ENCODE measurements at places on chromosomes 5 and 9. TPM values are rescaled to one million over a fixed set of nuclear protein-coding genes. Genes with fewer than 3 reads are reported as not detected.
A peak's percentile ranks its signal among the peaks of the same experiment; 100 is the strongest.

DNA sequence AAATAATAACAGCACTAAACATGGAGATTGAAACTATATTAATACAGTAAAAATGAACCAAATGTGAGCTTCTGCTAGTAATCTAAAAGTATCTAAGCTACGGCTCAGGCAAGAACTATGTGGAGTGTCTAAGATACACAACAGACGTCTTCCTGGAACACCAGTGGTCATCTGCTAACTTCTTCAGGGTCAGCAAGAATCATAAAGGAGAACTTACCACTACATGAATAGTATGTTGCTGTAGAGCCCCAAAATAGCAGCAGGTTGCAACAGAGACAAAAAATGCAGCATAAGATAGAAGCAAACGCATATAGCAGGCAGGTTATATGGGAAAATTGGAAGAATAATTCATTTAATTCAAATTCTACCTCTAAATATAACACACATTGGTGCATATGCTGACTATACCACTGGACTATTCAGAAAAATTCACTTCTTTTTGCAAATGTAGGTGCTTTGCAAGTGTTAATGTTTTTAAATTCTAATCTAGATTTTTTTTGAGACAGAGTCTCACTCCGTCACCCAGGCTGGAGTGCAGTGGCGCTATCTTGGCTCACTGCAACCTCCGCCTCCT lies 27.1 kb downstream of the DCTN4 start:
- no peak for DNase-seq

DNA sequence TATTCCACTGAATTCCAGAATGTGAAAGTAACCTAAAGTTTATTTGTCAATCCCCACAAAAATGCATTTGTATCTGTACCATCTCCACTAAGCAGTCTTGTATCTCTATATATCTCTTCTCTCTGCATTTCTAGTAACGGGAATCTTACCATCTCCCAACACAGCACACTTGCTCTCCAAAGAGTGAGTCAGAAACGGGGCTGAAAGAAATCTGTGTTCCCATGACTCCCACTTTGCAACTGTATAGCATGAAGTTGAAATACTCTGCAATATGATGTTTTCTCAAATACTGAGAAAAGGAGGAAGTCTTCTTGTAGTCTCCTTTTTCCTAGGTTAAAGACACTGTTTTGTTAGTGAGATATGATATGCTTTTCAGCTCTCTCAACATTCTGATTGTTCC lies 848.8 kb upstream of the ACO1 start:
- no peak for DNase-seq

- no peak for DNase-seq
These were observed 282.5 kb downstream of the ICE1 start for GRCh38 chr5:5705010-5705409.

GRCh38 chr5:112200131-112200530 lies 218.9 kb downstream of the EPB41L4A start:
- no peak for DNase-seq

COL23A1 gene
- total RNA-seq, result 6.0 TPM

SLC34A3 gene
- not detected for total RNA-seq

DROSHA gene
- 31.5 TPM for total RNA-seq

- DNase-seq, result no peak
These were observed 67.5 kb downstream of the HSPA4 start for GRCh38 chr5:133119233-133119711.

- no peak for DNase-seq
These were observed 6.5 kb upstream of the C9 start for GRCh38 chr5:39370555-39371366.

DNA sequence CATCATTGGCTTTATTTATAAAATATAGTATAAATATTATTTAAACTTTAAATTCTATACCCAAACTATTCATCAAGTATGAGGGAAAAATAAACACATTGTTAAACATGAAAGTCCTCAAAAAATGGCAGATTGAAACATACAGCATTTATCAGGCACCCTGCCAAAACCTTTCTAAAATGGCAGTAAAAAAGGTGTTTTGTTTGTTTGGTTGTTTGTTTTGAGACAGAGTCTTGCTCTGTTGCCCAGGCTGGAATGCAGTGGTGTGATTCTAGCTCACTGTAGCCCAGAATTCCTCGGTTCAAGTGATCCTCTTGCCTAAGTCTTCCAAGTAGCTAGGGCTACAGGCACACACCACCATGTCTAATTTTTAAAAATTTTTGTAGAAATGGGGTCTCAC lies 60.1 kb upstream of the ECM2 start:
- DNase-seq, result no peak

- DNase-seq, result no peak
These were observed 8.5 kb upstream of the ORM1 start for GRCh38 chr9:114314256-114314867.

- no peak for DNase-seq
These were observed 45.7 kb downstream of the DPYSL3 start for GRCh38 chr5:147464211-147464610.

DNA sequence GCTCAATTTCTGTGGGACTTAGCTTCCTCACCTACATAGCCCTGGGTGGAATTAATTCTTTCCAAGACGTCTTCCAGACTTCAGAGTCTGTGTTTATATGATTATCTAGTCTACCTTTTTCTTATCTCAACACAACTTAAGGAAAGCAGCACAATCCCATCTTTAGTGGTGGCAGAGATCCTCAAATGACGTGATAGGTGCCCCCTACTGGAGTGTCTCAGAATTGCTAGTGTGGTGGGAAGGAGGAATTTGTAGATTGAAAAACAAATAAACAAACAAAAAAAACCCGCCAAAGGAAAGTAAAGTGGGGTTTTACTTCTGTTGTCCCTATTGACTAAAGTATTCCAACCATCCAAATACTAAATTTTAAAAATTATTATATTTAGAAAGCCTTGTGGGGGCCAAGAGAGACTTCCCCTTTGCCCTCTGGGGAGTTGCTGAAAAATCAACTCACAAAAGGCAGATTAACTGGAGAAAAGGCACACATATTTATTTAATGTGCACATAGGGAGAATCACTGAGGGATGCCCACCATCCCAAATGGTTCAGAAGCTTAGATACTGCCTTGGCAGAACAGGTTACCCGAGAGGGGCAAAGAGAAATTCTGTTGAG lies 283.3 kb downstream of the TMEM167A start:
- no peak for DNase-seq

- DNase-seq, result no peak
These were observed 3.5 kb upstream of the MPDZ start for GRCh38 chr9:13282998-13283397.

DNA sequence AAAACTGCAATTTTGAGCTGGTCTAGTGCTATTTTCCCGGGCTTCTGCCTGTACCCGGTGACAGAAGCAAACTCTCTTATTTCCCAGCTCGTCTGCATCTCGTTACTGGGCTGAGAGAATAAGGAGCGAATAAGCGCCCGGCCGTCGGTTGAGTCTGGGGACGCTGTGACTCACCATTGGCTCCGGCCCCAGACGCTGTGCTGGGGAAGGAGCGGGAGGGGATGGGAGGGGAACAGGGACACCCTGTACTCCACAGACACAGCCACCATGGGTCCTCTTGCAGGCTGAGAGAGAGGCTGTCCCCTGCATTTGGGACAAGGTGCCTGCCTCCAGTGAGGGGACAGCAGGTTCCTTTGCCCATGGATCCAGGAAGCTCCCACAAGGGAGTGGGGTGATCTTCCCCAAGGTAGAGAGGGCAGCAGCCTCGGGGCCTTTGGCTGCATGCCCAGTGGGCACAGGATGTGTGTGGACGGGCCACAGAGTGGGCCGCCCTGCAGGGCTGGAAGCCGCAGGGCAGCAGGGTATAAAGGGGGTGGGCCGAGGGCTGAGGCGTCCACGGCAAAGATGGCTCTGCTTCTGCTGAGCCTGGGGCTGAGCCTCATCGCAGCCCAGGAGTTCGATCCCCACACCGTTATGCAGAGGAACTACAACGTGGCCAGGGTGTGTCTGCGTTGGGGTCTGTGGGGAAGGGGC lies at the start of gene LCN9:
TSS of gene LCN9 (plus strand) at position 552 of the 693 bp plus-strand sequence. CDS start at position 565, 13 bp downstream.
- DNase-seq, result peak; percentile 53

EIF4E1B gene
- total RNA-seq, result not detected

IGFBPL1 gene
- 0.31 TPM for total RNA-seq

GRCh38 chr5:20088361-20088760 lies 100.4 kb upstream of the CDH18 start:
- no peak for DNase-seq

- no peak for DNase-seq
These were observed 43.1 kb upstream of the NSMF start for GRCh38 chr9:137502008-137502911.

GRCh38 chr5:5026409-5026785 lies 113.7 kb upstream of the ADAMTS16 start:
- DNase-seq, result no peak

FOXD4L5 gene
- 0.10 TPM for total RNA-seq

GRCh38 chr5:132635873-132636272 lies 22.1 kb upstream of the IL13 start:
- DNase-seq, result no peak

CCDC183 gene
- total RNA-seq, result 1.6 TPM

GRCh38 chr9:85038824-85039608 lies 369.5 kb downstream of the NTRK2 start:
- DNase-seq, result no peak

GRCh38 chr9:134522976-134523375 lies 118.6 kb upstream of the COL5A1 start:
- no peak for DNase-seq

GRCh38 chr9:34458959-34459340 lies 345 bp downstream of the DNAI1 start:
- DNase-seq, result no peak

- no peak for DNase-seq
These were observed 145.1 kb downstream of the MARCHF11 start for GRCh38 chr5:16034319-16035001.

- DNase-seq, result peak; percentile 88
These were observed 54.1 kb downstream of the DUSP1 start for GRCh38 chr5:172716796-172717313.

- no peak for DNase-seq
These were observed 43.1 kb downstream of the HRH2 start for GRCh38 chr5:175700991-175701390.

- DNase-seq, result no peak
These were observed 94.0 kb downstream of the PPARGC1B start for GRCh38 chr5:149824120-149824519.

DNA sequence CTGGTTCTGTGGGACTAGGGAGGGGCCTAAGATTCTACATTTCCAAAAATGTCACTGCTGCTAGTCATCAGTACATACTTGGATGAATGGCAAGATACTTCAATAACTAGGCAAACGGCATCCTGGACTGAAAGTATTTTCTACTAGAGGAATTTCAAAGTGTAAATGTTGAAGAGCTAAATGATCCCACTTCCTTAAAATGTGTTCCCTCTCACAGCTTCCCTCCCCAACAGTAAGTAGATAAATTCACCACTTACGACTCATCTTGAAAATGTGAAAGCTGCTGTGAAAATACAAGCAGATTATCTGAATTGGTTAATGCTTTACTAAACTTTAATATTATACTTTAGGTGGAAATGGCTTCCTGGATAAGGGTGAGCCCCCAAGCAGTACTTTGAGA lies 1571.5 kb upstream of the WWC1 start:
- DNase-seq, result no peak

DNA sequence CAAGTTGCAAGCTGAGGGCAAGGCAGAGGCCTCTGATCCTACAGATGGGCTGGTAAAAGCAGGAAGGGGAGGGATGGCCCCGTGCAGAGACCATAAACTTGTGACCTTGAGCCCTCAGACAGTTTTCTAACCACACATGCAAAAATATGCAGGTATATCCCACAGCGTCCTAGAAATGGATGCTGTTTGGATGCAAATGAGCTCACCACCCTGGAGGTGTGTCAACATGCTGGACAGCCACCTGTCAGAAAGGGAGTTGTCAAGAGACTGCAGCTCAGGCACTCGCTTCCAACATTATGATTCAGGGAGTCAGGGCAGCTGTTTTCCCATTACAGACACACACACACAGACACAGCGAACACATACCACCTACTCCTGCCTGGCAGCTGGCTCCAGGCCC lies 97.3 kb upstream of the PANK3 start:
- DNase-seq, result no peak

DNA sequence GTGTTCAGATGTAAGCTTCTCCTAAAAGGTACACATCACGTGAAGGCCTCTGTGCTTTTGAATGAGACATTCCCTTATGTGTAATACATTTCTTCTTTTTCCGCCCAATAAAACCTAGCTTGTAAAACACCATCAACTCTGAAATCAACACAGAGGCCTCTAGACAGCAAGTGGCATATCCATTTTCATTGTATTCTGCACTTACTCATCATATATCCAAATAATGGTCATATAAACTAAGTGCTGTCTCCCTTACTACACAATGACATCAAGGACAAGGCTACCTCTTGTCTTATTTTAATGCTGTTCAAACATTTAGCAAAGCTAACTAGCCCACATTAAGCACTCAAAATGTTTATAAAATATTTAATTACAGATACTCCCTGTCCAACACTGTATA lies 108.5 kb downstream of the ELAVL2 start:
- no peak for DNase-seq

DNA sequence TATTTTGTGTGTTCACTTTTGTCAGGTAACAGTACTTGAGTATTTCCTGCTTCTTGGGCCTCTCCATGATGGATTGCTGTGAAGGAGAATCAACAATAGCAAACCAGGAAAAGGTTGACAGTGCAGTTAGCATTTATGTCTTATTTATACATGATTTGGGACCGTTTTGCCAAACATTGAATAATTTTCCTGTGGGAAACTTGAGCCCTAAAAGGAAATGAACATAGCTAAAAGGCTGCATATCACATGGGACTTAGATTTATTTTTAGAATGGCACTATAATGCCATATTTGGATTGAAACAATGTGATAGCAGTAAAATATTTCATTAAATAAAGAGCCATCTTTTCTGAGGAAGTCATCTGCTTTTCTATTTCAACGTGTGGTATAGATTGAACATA lies 15.3 kb downstream of the GPR21 start:
- DNase-seq, result no peak

IL7R gene
- total RNA-seq, result 10.3 TPM

ADAMTS16 gene
- not detected for total RNA-seq

- no peak for DNase-seq
These were observed 32.7 kb upstream of the ARAP3 start for GRCh38 chr5:141714542-141715310.

- no peak for DNase-seq
These were observed 138.1 kb upstream of the HMHB1 start for GRCh38 chr5:143673676-143674468.

- DNase-seq, result peak; percentile 93
These were observed 19.0 kb downstream of the NEURL1B start for GRCh38 chr5:172659909-172660628.

IL31RA gene
- total RNA-seq, result not detected
